SK-MEL-5 (cell line): ENCODE measurements at places on chromosomes 1 and 21. TPM values are rescaled to one million over a fixed set of nuclear protein-coding genes. Genes with fewer than 3 reads are reported as not detected.

Gene SLC27A3
- 174 and 184 TPM in 2 replicates for total RNA-seq

Gene FCGR3A
- total RNA-seq, result not detected in 2 replicates

Gene FMN2
- 35.4 and 39.8 TPM in 2 replicates for total RNA-seq

Gene LCE2A
- total RNA-seq, result 2.5 and 3.3 TPM in 2 replicates

GRCh38 chr1:173996995-173997394 is 25.2 kb downstream of the RC3H1 start:
- DNase-seq, result no peak

Gene TMEM9
- total RNA-seq, result 126 and 132 TPM in 2 replicates

- no peak for DNase-seq
These were observed 21.4 kb downstream of the NEK2 start for GRCh38 chr1:211653959-211654496.

DNA sequence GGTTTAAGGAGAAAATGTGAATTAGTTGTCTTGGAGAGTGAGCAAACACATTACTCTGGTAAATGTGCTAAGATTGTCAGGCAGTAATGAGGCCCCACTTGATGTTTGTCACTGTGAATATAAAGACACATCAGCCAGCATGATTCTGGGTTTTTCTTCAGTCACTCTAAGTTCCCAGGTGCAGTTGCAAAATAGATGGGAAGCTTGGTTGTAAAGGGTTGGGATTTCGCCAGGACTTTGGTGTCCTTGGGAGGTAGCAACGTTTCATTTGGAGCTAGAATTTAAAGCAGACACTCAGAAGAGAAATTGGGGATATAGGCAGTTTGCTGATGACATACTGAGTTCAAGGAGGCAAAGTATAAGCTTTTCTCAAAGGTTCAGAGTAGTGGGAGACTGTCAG is 154.3 kb downstream of the MAST2 start:
- no peak for DNase-seq

GRCh38 chr1:247331172-247331524 is 519 bp downstream of the ZNF496 start:
- DNase-seq, result peak; percentile 61

- DNase-seq, result no peak
These were observed 424.0 kb upstream of the BEND5 start for GRCh38 chr1:49200738-49201137.

Gene ERRFI1
- 8.6 and 9.2 TPM in 2 replicates for total RNA-seq

Gene CLEC20A
- total RNA-seq, result not detected in 2 replicates
